ENCODE measurements at places on chromosomes 3 and 15.

- no peak for DNase-seq
These were observed 181.0 kb downstream of the ATG7 start for GRCh38 chr3:11452885-11453847.

DNA sequence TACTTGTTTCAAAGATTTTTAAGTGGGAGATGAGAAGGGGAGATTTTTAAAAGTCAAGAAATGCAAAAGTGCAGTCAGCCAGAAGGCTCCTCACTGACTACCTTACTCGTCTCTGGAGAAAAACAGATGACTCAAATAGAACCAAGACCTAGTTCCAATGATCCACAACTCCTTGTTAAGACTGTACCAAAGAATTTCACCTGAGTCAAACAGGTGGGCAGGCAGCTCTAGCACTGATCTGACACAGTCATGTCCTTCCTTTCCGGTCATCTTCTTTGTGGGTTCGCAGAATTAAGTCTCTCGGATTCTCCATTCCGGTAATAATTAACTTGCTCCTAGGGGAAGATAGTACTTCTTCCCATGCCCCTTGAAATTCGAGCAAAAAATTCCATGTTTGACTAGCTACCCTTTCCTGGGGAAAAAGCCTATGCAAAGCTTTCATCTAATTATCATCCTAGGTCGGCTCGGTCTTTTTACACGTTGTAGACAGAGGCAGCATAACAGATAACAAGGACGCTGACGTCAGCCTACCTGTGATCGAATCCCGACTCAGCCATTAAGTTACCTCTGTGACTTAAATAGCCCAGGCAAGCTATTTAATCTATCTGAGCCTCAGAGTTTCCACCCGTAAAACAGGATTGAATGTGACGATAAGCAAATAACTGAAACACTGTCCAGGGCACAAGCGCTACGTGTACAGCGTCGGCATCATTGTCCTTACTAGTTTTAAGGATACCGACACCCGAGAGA is 758 bp downstream of the SELENOK start:
- peak; percentile 46 for DNase-seq

- no peak for DNase-seq
These were observed 2.0 kb downstream of the NPHP3 start for GRCh38 chr3:132720228-132720627.

- no peak for DNase-seq
These were observed 1.4 kb downstream of the TRIP4 start for GRCh38 chr15:64389036-64389435.

DNA sequence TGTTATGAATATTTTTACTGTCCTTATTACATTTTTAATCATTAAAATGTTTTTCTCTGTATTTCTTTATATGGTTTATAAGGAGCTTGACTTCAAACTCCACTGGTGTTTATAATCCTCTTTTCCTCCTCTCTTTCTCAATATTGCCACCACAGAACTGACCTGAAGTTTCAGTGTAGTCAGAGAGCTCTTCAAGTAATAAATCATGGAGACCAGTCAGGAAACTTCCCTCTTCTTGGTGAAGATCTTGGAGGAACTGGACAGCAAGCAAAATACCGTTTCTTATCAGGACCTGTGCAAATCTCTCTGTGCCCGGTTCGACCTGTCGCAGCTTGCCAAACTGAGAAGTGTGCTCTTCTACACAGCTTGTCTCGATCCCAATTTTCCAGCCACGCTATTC is 23.8 kb downstream of the MINAR1 start:
- DNase-seq, result no peak

DNA sequence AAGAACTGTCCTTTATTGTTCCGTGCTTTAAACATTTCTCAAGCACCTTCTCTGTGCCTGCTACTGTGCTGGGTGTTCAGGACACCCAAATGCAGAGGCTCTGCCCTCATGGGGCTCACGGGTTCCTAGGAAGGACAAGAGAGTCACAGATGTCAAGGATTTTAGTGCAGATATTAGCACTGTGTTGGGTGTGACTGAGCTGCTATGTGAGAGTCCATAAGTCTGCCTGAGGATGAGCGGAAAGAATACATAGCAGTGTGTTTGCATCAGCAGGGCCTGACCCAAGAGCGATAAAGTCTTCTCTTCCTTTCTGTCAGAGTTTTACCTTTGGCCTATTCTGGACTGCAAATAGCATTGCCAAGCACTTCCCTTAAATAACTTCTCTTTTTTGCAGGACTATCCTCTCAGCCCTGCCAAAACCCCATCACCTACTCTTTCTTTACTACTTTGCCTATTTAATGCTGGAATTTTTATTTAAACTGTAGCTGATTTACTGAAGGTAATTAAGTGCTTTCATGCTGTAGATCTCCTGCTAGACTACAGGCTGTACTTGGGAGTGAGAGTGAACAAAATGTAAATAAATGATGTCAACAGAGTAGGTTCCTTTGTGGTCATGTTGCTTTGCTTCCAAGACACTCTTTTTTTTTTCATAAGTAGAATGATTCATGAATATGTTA is 459.4 kb upstream of the TPRG1 start:
- no peak for DNase-seq

DNA sequence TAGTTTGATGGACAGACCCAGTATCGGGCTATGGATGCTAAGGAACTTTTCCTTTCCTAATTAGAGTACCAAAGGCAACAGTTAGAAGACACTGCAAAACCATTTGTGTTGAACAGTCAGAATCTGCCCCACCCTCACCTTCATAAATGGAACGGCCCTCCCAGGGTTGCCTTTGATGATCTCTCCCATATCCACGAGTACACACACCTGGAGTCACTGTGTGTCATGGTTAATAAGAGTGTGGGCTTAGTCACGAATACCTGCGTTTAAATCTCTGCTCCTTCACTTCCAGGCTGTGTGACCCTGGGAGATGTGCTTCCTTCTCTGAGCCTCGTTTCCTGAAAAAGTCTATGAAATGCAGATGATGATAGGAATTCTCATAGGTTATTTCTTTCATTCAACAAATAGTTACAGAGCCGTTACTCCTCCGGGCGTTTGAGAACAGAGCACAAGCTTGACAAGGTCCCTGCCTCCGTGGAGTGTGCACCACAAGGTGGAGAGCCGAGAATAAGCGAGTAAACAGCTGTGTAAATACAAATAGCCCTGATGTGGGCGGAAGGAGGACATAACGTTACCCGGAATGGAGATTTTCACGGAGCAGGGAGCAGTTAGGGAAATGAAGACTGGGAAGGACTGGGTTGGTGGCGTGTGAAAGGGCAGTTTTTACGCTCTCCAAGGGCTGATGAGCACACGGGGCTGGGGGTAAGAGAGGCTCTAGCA is 6.7 kb downstream of the SLC51A start:
- no peak for DNase-seq

GRCh38 chr15:32029409-32029861 is 880 bp upstream of the CHRNA7 start:
- DNase-seq, result no peak

- no peak for DNase-seq
These were observed 7.5 kb upstream of the UBL7 start for GRCh38 chr15:74468341-74469032.

DNA sequence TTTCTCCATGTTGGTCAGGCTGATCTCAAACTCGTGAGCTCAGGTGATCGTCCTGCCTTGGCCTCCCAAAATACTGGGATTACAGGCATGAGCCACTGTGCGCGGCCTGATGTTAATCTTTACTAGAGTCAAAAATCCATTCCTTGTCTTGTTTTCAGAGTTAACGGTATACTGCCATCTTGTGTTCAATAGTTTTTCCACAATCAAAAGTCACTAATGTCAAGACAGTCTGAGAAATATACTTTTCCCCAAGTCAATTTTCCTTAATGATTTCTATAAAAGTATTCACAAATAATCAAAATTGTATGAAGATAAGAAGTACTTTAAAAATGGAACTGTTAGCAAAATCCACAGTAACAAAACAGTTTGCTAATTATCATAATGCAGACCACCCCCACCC is 8.5 kb downstream of the CRBN start:
- no peak for DNase-seq

DNA sequence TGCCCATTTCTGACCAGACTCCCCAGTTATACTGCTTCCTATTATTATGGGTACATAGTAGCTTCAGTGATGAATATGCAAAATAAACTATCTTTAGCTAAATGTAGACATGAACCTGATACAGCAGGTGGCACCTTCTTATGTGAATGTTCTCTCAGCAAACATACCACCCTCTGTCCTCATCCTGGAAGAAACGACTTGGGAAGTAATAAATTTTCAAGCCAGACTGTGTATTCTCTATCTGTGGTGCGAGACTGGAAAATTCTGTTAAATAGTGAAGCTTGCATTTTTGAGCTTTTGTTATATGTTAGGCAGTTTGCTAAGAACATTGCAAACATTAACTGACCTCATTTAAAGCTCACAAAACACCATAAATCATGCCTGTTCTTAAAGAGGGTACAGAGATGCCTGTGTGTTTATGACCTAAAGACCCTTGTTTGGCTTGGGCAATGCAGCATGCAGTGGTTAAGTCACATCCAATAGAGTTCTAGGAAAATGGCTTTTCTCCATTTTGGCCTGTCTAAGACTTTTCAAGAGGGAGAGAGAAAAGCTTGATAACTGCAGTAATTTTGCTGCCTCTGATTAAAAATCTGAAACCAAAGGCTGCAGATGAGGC is 287.1 kb downstream of the NEK10 start:
- DNase-seq, result no peak

DNA sequence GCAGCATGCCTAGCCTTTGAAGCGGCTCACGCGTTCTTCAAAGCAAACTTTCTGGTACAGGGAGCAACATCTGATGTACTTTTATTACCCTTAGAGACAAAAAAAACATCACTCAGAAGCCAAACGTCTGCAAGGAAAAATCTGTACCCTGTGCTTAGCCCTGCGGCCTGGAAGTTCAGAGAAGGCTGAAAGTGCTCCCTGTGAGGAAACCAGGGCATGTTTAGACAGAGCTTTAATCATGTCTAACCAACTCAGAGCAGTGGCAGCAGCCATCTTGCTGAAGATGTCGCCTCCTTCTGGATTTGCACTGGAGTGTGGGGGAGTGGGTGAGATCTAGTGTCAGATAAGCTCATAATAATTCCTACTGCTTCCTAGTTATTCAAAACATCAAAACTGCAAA is 170.4 kb downstream of the P3H2 start:
- no peak for DNase-seq

GRCh38 chr15:92942706-92943105 is 42.6 kb downstream of the CHD2 start:
- DNase-seq, result no peak

DNA sequence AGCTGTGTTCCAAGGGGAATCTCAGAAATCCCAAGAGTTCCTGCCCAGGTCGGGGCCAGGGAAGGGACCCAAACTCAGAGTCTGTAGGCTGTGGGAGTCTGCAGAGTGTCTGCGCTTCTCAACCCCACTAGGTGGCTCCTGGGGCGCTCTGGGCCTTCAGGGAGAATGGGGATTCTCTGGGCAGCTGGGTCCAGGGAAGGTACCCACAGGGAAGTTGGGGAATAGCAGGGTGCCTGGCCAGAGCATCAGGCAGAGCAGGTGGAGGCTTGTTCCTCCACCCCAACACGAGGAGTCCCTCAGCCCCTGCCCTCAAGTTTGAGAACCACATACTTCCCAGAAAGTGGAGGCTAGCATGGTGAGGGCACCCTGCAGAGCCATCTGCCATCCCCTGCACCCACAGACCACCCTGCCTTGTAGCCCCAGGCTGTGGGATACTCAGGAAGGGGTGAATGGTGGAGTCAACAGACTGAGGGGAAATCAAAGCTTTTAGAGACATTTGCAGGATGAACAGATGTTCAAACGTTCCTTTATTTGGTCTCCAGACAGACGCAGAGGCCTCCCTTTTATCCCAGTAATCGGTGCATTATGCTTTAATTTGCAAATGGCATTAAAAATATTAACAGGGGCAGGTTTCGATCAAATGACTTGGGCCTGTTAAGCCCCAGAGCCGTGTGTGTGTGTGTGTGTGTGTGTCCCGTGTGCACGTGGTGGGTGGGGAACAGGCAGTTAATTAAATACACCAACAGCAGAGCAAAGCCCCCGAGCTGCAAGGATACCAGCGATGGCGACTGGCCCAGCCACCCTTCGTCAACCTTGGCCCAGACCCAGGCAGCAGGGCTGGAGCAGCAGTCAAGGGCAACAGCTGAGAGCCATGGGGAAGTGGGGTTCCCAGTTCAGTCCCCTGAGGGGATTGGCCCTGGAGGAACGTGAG is 57.7 kb downstream of the DNAJB8 start:
- DNase-seq, result no peak

- no peak for DNase-seq
These were observed 64.0 kb downstream of the FLNB start for GRCh38 chr3:58072052-58072762.

- peak; percentile 33 for DNase-seq
These were observed 1.0 kb upstream of the CCR5 start for GRCh38 chr3:46369675-46370132.

DNA sequence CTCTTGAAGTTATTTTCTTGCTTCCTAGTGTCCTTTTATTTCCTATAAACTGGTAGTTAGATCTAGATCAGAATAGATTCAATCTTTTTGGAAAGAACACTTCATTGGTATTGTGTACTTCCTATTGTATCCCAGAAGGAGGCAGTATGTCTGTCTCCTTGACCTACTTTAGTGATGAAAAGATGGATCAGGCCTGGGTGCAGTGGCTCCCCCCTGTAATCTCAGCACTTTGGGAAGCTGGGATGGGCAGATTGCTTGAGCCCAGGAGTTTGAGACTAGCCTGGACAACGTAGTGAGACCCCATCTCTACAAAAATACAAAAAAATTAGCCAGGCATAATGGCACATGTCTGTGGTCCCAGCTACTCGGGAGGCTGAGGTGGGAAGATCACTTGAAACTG is 12.0 kb downstream of the BSN start:
- DNase-seq, result no peak

DNA sequence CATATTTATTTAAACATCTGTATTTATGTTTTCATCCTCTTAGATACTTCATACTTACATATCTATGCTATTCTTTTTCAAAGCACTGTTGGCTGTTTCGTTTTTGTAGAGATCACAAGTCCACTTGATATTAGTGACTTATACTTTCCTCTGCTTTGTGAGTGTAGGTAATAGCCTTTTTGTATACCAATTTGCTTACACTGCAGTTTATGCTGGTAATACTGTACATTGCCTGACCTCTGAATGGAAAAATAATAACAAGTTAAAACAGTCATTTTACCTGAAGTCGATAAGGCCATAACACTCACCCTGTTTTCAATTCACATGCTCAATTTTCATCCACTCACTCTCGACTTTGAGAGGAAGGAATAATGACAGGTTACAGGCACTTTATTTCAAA is 89.9 kb upstream of the NANOGP8 start:
- DNase-seq, result no peak

GRCh38 chr15:27545494-27546255 is 553.4 kb downstream of the OCA2 start:
- no peak for DNase-seq

DNA sequence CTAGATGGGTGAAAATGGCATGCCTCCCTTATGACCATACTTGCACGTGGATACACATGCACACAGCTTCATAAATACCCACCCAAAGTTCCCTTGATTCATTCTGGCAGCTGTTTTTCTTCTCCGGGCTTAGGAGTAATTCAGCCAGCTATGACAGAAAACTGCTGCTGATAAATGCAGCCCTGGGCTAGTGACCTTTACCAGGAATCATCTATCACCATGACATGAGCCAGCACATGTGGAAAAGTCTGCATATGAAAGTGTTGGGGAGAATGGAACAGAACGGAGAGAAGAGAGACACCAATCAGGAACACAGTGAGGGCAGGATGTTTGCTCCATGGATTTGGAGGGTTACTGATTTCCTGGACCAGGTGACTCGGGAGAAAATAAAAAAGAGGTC is 706.3 kb downstream of the PDCD6IP start:
- no peak for DNase-seq

- DNase-seq, result no peak
These were observed 4.6 kb upstream of the TM4SF1 start for GRCh38 chr3:149382101-149382467.

GRCh38 chr3:154307363-154307762 is 16.9 kb downstream of the DHX36 start:
- DNase-seq, result no peak

Measured in stimulated activated CD4-positive, alpha-beta T cell treated with anti-CD3 and anti-CD28 coated beads, Interleukin-2, amount 100 ng/mL, for 24 hours (primary cell).